ENCODE measurements at places on chromosomes 11 and 22.

DNA sequence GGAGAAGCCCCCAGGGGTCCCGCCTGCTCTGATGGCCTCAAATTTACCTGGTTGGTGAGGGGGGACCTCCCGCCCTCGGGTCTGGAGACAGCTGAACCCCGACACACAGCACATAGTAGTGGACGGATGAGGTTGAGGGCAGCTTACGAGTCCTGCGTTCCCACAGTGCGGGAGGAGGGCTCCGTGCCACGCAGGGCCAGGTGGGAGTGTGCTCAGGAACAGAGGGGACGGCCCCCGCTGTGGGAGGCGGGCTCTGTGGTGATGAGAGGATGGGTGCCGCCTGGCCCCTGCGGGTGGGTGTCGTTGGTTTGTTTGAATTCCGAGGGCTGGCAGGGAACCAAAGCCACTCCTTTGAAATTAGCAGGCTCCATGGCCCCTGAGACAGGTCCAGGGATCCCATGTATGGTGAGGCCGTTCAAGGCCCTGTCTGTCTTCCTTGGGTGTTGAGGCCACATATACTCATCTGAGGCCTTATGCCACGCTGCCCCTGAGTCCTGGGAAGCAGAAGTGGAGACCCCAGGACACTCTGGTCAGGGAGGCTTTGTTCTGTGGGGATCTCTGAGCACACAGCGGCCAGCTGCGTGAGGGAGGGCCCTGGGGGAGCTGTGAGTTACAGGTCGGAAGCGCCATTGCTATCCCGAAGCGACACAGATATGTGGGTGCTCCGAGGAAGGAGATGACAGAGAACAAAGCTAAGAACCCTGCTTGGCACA is 21.9 kb downstream of the NADSYN1 start:
- DNase-seq, result no peak

DNA sequence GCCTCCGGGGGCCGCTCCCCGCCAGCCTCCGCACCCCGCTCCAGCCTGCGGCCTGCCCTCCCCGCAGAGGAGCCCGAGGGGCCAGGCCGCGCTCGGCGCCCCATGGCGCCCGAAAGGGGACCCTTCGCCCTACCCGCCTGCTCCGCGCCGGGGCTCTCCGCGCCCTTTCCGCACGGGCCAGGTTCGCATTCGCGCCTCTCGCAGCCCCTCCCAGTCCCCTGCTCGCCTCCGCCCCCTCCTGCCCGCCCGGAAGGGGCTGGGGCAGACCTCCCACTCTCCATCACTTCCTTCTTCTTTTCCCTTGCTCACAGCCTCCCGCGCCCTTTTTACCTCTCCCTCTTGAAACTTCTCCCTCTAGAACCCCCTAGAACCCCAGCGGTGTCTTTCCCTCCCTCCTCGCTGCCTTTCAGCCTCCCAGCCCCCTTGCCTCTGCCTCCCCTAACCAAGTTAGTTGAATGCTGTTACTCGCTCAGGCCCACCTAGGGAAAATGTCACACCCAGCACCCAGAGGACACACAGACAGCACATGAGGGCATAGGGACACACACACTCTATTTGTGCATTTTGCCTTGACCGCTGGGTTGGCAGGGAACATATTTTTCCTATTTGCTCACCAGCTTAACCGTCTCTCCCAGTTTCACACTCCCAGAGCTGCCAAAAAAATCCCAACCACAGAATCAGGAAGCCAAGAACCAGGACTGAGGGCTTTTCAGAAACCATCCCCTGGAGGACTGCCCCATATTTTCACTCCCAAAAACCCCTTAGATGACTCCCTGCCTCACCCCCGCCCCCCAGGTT is at the start of gene SLC43A3:
Gene SLC43A3 (minus strand): TSS at position 193 of the 798 bp plus-strand sequence. CDS start 949 bp downstream, outside the sequence.
- no peak for DNase-seq

DNA sequence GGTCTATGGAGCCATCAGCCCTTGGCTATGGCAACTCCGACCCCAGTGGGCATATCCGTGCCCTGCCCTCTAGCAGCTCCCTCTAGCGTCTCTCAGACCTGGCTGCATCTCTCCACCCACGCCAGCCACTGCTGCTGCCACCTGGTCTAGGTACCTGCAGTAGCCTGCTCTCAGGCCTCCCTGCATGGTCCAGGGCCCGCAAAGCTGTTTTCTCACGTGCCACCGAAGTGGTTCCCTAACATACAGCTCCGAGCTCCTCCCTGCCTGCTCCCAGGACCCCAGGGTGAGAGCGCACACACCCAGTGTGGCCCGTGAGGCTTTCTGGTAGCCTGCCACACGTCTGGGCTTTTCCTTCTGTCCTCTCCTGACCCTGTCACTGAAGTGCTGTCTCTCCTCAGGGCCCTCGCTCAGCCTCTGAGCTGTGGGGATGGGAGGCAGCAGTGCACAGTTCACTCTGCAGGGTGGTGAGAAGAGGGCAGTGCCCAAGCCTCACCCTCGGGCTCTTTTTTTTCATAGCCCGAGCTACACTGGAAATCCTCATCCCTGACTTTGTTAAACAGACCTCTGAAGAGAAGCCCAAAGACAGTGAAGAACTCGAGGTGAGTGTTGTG is 14.3 kb downstream of the DGCR8 start:
- DNase-seq, result no peak

DNA sequence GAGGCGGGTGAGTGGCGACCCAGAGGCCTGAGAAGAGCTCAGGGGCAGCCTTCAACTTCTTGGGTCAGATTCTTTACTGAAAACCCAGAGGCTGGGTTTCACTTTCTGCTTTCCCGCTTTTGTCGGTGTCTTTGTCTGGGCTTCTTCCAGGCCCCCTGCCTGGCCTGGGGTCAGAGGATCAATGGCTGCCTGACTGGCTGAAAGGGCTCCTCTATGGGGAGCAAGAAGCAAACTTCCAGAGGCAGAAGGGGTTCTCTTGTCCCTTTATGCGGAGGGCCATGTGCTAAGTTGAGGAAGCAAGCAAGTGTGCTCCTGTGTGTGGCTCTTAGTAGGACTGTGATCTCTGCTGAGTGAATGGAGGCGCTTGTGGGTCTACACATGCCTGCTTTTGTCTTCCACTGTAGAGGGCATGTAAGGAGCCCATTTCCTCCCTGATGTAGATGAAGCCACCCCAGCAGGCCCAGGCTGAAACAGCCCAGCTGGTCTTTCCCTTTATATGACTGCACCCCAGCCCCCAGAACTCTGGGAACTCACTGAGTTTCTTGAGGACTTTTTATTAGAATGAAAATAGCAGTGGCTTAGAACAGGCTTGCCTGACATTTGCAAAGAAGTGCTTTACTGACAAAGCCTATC is 1.0 kb upstream of the PKNOX2 start:
- DNase-seq, result no peak

GRCh38 chr11:15149050-15149449 is 34.3 kb downstream of the INSC start:
- DNase-seq, result no peak

DNA sequence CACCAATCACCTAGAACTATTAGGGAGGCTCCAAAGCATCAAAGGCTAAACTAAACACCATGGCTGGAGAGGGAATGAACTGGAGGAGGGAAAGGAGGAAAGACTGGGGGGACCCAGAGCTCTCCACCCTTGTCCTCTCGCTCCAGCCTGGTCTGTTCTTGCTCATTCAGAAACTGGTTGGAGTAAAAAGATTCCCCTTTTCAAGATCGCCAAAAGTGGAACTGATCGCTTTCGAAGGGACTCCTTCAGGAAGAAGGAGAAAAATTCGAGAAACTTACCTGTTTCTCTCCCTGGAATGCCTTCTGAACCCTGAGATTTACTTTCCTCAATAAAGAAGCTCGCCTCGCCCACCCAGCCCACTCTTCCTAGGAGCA is 46.9 kb downstream of the OR4D9 start:
- no peak for DNase-seq

DNA sequence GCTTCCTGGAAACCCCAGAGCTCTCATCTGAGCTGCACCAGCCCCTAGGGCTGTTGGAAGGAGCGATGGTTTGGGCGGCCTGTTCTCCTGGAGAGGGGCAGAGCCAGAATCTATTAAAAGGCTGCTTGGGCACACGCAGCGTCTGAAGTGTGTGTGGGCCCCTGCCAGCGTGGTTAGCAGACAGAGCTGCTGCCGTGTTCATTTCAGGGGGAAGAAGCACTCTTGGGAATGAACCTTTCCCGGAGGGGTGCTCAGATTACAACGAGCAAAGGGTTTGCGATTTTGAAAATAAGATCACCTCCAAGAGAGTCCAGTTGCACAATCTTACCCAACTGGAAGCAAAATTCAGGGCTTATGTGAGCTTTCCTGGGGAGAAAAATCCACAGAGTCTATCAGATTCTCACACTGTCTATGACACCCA is 12.9 kb downstream of the ANO1 start:
- no peak for DNase-seq

GRCh38 chr22:28444659-28445058 is 235.0 kb downstream of the TTC28 start:
- no peak for DNase-seq

- no peak for DNase-seq
Measured at GRCh38 chr11:102544594-102544993, 14.0 kb upstream of the MMP7 start.

GRCh38 chr22:50622723-50623327 is 5.1 kb downstream of the ARSA start:
- DNase-seq, result no peak

DNA sequence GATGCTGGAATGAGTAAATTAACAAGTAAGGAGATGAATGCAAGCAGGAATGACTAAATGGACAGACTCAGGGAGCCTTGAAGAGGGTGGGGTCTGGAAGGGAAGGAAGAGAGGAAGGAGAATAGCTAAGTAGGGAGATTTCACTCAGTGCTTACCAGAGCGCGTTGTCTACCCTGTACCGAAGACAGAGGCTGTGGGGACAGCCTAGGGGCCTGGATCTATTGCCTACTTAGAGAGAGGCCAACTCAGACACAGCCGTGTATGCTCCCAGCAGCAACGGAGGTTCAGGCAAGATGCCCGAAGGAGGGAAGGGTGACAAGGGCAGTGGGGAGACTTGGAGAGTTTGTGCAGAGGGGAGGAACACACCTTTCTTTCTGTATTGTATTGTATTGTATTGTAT is at the start of gene FOLR2:
Gene FOLR2 (plus strand): TSS at position 157 of the 400 bp plus-strand sequence. CDS start 1,791 bp downstream, outside the sequence.
- DNase-seq, result no peak

- DNase-seq, result peak; percentile 70
Measured at GRCh38 chr11:9565822-9566560, 7.5 kb upstream of the WEE1 start.

DNA sequence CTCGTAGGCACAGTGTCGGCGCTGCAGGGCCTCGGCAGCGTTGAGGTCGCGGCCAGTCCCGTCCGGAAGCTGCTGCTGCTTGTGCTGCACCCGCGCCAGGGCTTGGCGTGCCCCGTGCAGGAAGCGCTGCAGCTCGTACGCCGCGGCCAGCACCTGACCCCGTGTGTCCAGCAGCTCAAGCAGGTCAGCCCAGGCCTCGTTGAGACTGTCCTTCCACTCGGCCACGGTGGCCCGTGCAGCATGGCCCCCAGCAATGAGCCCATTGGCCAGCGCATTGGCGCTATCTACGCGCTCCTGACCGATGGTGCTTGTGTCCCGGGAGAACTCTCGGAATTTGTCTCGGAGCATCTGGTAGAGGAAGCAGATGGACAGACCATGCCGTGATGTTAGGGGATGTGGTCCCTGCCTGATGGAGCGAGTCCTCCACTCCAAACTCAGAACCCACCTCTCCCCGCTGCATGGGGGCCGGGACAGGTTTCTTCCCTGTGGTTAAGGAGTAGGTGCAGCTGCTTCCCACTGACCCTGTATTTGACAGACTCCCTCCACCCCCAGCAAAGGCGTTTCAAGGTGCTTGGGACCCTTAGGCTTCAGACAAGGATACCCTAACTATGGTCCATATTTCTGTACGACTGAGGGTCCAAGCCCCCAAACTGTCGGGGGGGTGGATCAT is 13.8 kb upstream of the RBM4B start:
- no peak for DNase-seq

DNA sequence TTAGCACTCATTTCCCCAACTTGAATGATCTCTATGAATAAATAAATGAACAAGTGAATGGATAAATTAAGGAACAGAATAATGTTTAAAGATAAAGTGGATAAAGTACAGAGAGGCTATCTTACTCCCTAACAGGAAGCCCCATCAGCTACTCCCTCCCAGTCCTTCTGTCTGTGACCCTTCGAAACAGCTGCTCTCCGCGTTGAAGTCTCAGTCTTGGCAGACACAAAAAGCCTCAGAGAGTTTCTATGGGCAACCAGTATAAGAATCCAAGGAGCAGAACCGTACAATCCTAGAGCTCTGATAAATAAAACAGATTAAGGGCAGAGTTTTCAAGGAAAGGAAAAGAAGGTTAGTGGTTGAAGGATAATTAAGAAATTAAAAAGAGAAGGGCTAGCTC is 35.0 kb downstream of the GUCY1A2 start:
- DNase-seq, result no peak

GRCh38 chr11:46914910-46915309 is 3.4 kb downstream of the LRP4 start:
- no peak for DNase-seq

GRCh38 chr11:13262096-13262495 is 15.5 kb upstream of the BMAL1 start:
- no peak for DNase-seq

DNA sequence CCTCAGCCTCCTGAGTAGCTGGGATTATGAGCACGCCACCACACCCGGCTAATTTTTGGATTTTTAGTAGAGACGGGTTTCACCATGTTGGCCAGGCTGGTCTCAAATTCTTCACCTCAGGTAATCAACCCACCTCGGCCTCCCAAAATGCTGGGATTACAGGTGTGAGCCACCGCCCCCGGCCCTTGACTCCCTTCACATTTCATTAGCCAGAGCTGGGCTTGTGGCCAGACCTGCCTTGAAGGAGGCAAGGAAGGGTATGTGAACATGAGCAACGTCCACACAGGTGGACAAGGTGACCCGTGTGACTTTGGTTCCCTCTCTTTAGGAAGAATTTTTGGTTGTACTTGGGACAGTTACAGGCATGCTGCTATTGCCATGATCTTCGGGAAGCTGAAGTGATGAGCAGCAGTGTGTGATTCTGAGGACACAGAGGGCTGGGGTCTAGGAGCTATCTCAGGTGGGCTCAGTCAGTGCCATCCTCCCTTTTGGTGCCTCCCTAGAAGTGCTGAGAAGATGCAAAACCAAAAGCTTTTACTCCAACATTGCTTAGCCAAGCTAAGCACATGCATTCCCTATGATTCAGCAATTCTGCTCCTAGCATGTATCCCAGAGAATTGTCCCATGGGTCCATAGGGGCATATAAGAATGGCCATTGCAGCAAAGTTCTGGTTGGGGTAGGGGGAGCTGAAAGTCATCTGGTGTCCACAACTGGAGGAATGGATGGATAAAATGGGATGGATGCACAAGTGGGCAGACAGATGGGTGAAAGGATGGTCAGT is 6.1 kb downstream of the AP5B1 start:
- no peak for DNase-seq

DNA sequence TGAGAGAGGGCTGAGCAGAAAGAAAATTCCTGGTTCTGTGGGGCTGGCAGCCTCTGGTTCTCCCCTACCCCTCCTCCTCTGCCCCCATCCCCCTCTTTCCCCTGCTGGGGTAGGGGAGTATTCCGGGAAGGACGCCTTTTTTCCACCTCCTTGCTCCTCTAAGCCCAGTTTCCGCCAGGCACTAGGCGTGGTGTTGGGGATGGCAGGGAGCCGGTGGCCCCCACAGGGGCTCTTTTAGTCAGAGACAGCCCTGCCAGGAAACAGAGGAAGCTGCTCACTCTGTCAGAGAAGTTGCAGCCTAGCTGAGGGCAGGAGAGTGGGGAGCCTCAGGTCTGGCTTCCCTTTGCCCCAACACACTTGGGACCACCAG is 15.6 kb upstream of the ARHGEF17 start:
- DNase-seq, result no peak
